Left cardiac atrium (tissue), 4 donors: ENCODE measurements at places on chromosomes 2 and 18. TPM values are rescaled to one million over a fixed set of nuclear protein-coding genes. Genes with fewer than 3 reads are reported as not detected.

- DNase-seq: no peak
Observed at GRCh38 chr2:226869371-226869770, 33.5 kb downstream of the RHBDD1 start.

EFR3B gene
- total RNA-seq: 8.7 TPM

- no peak for DNase-seq
Observed at GRCh38 chr2:113224647-113225236, 51.0 kb downstream of the PSD4 start.

DNA sequence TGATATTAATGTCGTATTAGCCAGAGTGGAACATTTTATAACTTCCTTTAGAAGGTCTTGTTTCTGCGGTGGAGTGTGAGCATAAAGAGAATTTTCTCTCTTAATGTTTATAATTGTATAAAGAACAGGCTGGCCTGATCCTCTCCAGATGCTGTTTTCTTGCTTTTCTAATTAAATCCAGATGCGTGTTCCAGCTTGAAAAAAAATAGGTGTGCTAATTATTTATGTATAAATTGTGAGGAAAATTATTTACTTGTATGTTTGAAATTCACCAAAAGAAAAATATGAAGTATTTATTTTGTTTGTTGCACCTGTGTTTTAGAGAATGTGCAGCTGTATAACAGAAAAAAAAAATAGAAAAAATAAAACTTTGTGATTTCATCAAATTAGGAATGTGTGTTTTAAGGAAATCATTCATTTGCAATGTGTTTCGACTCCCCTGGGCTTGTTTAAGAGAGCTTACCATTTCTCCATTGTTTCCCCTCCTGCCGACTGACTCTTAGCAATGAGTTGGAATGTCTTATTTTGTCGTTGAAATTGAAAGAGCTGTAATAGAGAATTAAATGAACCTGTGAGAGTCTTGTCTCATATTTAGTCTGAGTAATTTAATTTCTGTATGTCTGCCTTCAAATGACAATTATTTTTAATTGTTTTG, 220.1 kb upstream of the NXPH2 start:
- DNase-seq: no peak

GRCh38 chr2:24576146-24576545, 85.1 kb downstream of the NCOA1 start:
- DNase-seq: no peak

RNF125 gene
- total RNA-seq: 5.1 TPM

COLEC12 gene
- total RNA-seq: 25.1 TPM
